ENCODE measurements at places on chromosomes 2 and 18.
A peak's percentile ranks its signal among the peaks of the same experiment; 100 is the strongest.

GRCh38 chr2:188028739-188029138, 262.9 kb upstream of the GULP1 start:
- no peak for DNase-seq

GRCh38 chr18:11383381-11383780, 226.0 kb upstream of the SLC35G4 start:
- DNase-seq = no peak

DNA sequence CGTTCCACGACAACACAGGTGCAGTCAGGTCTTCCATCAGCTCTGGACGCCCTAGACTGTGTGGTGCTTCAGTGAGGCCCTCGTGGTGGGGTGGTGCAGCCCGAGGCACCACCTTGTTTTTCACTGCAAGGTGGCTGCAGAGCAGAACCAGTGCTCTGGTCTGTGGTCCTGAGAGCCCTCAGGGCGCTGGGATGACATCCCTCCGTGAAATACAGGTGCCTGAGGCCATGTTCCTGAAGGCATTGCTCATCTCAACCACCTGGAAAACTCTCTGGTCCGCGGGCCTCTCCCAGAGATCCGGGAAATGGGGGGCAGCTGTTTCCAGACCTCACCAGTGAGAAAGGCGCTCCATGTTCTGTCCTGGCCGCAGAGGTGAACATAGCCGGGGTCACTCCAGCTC, 119.2 kb downstream of the ACOXL start:
- DNase-seq = no peak

DNA sequence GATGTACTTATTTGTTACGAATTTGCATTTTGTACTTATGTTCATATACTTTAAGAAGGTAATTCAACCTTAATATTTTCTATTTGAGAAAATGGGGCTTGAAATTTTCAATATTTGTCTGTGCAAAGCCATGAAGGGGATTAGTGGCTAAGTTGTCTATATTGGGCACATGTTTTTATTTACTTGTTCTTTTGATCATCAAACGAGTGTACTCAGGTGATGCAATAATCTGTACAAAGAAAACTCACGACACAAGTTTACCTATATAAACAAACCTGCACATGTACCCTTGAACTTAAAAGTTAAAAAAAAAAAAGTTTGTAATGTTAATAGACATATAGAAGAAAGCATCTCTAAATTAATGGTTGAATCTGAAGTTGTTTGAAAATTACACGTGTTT, 658.9 kb upstream of the SYT4 start:
- no peak for DNase-seq

DNA sequence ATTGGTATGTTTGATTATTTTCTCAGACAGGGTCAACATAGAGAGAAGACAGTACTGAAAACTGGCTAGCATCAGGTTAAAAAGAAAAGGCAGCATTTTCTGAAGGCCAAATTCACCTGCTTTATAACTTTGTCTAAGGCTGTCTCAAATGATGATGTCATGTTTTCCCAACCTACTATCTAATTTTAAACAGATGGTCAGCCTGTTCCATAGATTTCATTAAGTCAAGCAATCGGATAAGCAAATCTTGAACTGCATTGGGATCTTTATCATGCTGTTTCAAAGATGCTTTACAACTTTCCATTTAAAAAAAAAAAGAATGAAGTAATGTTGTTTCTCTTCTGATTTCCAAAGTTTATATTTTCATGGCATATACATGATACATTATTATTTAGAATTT, 56.3 kb upstream of the SPOPL start:
- DNase-seq = no peak

DNA sequence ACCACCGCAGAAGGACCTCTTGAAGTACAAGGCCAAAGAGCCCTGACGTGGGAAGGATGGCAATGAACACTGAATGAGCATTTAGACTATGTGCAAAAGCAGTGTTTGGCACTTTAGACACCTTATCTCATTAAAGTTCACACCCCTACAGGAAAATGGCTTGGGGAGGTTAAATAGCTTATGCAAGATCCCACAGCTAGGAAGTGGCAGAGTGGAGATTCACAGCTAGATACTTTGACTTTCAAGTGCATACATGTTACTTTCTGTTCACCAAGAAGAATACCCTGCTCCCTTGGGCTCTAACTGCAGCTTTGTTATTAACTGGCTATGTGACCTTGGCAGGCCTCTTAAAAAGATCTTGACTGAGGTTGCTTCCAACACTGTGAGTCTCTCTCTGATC, 58.2 kb downstream of the ICOS start:
- no peak for DNase-seq

- no peak for DNase-seq
These were observed 7.3 kb downstream of the IL37 start for GRCh38 chr2:112918256-112918655.

GRCh38 chr2:212959471-212960117, 191.8 kb downstream of the IKZF2 start:
- no peak for DNase-seq

DNA sequence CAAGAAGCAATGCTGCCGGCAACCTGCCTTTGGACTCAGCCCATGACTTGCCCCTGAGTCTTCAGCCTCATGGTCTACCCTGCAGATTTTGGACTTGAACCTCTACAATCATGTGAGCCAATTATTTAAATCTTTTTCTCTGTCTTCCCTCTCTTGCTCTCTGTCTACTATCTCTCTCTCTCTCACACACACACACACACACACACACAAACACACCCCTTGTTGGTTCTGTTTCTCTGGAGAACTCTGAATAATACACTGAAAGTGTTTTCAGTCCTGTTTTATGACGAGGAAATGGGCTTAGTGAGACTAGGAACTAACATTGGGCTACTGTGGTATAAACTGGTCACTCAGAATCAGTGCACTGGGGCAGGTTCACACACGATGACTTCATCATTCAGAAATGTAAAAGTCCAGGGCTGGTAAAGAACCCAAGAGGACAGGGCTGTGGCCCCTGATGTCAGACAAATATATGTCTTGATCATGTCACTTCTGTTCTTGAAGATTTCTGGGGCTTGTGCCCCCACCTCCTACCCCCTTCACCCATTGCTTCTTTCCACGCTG, 266.1 kb upstream of the SIX2 start:
- DNase-seq = no peak

DNA sequence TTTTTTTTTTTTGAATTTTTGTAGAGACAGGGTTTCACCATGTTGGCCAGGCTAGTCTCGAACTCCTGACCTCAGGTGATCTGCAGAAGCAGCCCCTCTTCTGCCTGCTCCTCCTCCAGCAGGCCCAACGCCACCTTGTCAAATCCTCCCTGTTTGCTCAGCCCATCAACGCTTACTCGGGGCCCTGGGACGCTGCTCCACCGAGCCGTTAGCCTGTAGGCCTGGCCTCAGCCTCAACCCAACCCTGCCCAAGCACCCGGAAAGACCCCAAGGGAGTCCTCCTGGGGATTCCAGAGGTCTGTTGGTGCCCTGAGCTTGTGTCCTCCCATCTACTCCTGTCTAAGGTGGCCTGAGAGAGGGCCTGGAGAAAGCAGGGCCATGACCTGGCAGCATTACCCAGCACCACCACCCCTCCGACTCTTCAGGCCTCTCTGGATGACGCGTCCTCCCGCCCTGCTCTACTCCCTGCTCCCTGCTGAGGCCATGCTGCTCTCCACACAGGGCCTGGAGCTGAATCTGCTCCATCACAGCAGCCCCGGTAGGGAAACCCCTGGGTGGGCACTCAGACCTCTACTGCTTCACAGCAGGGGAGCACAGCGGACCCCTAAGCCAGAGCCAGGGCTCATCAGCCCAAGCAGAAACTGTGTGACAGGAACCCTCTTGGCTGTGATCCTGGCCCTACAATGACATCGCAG, 3.2 kb downstream of the STK25 start:
- no peak for DNase-seq

DNA sequence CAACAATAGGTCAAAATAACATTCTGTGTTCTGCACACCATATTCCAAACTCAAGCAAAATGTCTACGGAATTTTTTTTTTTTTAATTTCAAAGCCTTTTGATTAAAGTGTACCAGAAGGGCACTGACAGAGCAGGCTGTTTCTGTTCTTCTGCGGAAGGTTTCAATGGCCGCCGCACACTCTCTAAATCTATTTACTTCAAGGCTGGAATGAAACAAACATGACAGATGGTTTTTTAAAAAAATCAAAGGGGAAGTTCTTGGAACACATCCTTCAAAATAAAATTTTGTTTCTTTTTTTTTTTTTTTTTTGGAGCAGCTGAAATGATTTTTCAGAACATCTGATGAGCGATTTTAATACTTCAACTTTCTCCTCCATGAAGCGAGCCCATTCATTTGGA, 259.1 kb downstream of the TXNL1 start:
- no peak for DNase-seq

DNA sequence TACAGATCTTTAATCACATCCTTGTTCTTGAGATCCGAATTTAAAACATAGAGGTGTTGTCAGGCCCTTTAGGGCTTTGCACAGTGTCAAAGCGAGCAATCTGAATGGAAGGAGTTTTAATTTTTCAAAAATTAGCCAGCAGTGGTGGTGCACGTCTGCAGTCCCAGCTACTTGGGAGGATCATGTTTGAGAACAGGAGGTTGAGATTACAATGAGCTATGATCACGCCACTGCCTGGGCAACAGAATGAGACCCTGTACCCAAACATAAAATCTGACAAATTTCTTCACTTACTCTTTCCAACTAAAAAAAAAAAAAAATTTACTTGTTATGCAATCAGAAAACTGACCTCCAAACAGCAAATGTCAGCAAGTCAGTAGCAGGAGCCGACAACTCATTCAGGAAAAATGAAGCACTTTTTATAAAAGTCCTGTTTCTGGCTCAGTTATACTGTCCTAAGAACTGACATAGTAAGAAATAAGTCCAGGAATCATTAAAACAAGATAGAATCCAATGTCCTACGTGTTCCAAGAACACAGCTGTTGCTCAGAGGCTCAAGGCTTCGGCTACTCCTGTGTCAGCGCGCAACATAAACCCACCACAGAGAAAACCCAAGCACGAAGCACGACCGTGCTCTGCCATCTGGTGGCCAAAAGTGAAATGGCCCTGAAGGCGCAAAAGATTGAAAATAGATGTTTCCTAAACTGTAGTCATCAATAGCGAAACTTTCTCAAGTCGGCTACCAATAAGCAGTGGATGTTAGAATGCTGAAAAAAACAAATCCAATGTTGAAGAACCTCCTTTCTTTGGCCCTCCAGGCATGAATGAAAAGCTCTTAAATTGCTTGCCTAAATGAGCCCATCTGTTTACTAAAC, 138.1 kb downstream of the INO80D start:
- DNase-seq = peak; percentile 88

- no peak for DNase-seq
These were observed 47.0 kb downstream of the TNFRSF11A start for GRCh38 chr18:62372156-62372555.

GRCh38 chr2:232646726-232647125, 13.3 kb downstream of the EFHD1 start:
- no peak for DNase-seq

DNA sequence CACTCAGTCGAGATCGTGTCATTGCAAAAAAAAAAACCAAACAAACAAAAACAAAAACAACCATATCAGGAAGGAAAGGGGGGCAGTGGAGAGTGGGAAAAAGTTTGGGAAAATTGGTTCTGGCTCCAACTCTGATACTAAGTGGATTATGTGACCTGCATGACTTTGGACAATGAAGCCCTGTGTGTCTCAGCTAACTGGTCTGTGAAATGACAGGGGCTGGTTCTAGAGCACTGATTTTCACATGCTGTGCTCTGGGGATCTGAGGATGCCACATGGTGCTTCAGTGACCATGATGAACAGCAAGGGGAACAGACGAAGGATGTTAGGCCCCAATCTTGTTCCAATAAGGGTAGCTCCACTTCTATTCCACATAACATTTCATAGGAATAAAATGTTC, 157.4 kb upstream of the DNMT3A start:
- DNase-seq = no peak

- DNase-seq = no peak
These were observed 316 bp downstream of the FKBP7 start for GRCh38 chr2:178478130-178478438.

GRCh38 chr2:236365258-236366048, 101.2 kb upstream of the ASB18 start:
- peak; percentile 75 for DNase-seq

DNA sequence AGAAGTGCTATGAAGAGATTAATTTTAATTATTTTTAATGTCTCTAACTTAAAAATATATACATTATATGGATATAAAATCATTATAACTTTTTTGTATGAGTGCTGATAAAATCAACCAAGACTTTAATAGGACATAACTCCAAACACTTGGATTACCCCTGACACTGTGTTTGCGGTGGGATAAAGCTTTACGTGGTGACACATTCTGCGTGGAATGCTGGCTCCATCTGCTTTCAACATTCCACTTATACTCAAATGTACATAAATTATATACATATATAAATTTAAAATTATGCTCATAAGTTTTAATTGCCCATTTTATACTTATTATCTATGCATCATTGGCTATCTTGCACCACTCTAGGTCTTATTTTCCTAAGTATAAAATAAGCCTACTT, 30.5 kb downstream of the LINC00305 start:
- no peak for DNase-seq

GRCh38 chr2:883260-883802, 67.3 kb upstream of the SNTG2 start:
- peak; percentile 73 for DNase-seq

GRCh38 chr2:53784436-53784835, 2.3 kb downstream of the ASB3 start:
- no peak for DNase-seq

GRCh38 chr2:30113617-30114293, 33.1 kb upstream of the YPEL5 start:
- DNase-seq = no peak

- no peak for DNase-seq
These were observed 161.2 kb upstream of the XIRP2 start for GRCh38 chr2:166727095-166727494.

- DNase-seq = no peak
These were observed 59.4 kb downstream of the NPAS2 start for GRCh38 chr2:100879296-100879695.

- no peak for DNase-seq
These were observed 32.8 kb downstream of the DTNA start for GRCh38 chr18:34742891-34743341.

DNA sequence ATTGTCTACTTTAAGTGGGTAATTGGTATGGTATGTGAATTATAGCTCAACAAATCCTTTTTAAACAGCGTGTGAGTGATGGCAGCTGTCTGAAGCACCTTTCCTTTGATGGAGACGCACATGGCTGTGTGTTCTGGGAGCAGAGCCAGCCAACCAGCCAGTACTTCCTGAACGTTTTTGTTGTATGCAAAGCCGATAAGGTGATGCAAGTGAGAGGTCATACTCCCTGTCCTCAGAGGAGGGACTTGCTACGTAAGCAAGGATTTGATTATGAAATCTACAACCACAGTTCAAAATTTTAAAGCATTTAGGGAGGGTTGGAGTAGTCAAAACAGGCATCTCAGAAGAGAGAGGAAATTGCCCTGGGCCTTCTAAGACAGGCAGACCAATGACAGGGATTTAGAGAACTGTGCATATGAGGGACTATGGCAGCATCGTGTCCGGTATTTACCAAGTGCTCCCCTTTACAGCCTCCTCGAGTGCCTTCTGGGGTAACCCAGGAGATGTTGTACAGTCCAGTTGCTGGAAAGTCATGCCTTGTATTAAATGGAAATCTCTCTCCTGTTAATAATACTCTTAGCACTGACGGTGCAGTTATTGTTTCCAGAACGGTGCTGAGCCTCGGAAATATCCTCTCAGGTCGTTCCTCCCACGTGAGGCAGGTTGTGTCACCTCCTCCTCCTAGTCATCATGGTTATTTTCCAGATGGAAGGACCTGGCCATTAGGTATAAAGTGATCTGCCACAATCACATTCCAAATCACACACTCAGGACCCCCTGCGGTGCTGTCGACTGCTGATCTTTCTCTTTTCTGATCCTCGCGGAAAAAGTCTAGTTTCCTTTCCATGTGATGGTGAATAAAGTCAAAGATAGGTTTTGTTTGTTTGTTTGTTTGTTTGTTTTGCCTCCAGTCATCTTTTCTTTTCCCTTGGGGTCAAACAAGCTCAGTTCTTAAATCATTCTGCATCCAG, 28.4 kb downstream of the ARHGEF4 start:
- no peak for DNase-seq

Data from osteocyte (in vitro differentiated cells).